Calu3 (cell line): ENCODE measurements at places on chromosomes 11 and 22. TPM values are rescaled to one million over a fixed set of nuclear protein-coding genes. Genes with fewer than 3 reads are reported as not detected.

LARGE2 gene
- 30.1 and 33.9 TPM in 2 replicates for total RNA-seq

FAM83F gene
- 21.0 and 21.9 TPM in 2 replicates for total RNA-seq

GRCh38 chr22:23213581-23214334 lies 33.4 kb downstream of the BCR start:
- DNase-seq: no peak

GRCh38 chr11:113163291-113164030 lies 150.9 kb upstream of the TTC12 start:
- DNase-seq: no peak

- no peak for DNase-seq
Observed at GRCh38 chr11:114796954-114797721, 118.8 kb downstream of the NXPE2 start.

DNA sequence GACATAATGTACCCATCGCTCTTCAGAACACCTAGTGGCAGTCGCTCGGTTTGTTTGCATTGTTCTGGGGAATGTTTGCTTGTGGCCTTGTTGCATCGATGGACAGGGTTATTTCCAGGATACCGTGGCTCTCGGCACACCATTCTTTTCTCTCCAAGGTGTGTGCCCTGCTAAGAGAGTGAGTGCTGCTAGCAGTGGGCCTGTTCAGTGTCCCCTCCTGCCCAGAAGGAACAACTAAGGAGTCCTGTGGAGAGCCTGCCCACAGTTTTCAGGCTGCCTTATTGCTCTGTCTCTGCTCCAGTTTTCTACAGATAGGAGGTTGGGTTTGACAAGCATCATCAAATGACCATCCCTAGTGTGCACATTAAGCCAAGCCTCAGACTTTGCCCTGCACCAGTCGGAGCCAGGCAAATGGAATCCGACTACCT lies 1.4 kb downstream of the CRY2 start:
- DNase-seq: no peak

KDM4E gene
- total RNA-seq: not detected in 2 replicates

DNA sequence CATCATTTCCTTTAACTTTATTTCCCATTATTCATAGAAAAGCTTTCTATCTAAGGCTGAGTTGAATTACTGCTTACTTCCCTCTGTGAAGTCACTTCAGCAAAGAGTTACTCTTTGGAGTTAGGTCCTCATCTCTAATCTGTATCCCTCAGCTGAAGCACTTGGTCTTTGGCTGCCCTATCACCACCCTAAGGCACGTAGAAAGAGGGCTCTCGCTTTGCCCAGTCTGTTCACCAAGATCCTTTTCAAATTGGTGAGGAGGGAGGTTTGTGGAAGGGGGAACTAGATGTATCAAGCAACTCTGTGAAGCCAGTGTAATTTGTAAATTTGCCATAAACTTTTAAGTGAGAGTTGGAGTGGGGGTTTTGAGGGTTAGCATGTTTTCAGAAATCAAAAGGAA lies 43.4 kb downstream of the PAX6 start:
- no peak for DNase-seq

GRCh38 chr11:12725055-12725862 lies 51.0 kb downstream of the TEAD1 start:
- peak; percentile 41 for DNase-seq
